ENCODE measurements at places on chromosomes 1 and 21. TPM values are rescaled to one million over a fixed set of nuclear protein-coding genes. Genes with fewer than 3 reads are reported as not detected.

Gene NBPF12
- total RNA-seq: 26.4 TPM

Gene MPL
- total RNA-seq: not detected

- H3K36me3 ChIP-seq: no peaks in the 10 kb centered on the region
- no peaks in the 10 kb centered on the region for H3K4me1 ChIP-seq
- H3K4me3 ChIP-seq: no peak overlapping the region
- no peak for DNase-seq
- H3K27me3 ChIP-seq: peaks cover 8% of the 10 kb centered on the region
- no peak overlapping the region for H3K27ac ChIP-seq
Measured at GRCh38 chr1:165467706-165468105, 22.8 kb upstream of the RXRG start.

DNA sequence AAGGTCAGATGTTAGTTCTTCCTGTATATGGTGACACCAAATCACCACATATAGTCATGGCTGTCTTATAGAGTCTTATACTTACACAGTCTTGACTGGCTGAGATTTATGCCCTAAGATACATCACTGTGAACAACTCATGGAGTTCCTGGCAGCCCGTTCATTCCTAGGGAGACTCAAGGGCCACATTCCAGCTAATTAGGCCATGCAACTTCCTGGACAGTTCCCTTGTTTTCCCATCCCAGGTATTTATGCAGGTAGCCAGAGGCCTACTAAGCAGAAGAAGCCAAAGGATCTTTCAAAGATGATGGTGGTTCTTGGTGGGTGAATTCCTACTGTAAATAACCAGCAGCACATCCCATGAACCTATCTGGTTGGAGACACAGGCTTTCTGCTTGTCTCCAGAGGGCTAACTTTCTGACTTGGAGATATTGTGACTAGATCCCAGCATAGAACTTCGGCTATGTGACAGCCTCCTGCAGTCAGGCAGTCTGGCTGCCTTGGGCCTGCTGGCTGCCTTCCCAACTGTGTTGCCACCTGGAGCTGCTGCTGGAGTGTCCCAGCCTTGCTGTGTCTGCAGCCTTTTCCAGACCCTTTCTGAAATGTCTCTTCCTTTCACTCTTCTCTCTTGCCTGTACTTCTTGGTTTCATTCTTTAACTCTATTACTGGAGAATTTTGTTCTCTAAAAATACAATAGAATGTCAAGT, 283.8 kb downstream of the CACNA1E start:
- no peak for DNase-seq
- no peaks in the 10 kb centered on the region for H3K4me1 ChIP-seq
- H3K27ac ChIP-seq: no peak overlapping the region
- H3K27me3 ChIP-seq: no peaks in the 10 kb centered on the region
- H3K36me3 ChIP-seq: no peaks in the 10 kb centered on the region

- H3K4me1 ChIP-seq: no peaks in the 10 kb centered on the region
- no peaks in the 10 kb centered on the region for H3K27me3 ChIP-seq
- no peaks in the 10 kb centered on the region for H3K36me3 ChIP-seq
- DNase-seq: no peak
Measured at GRCh38 chr1:214843281-214843680, 239.3 kb upstream of the KCNK2 start.

Gene SLC35F3
- total RNA-seq: not detected

DNA sequence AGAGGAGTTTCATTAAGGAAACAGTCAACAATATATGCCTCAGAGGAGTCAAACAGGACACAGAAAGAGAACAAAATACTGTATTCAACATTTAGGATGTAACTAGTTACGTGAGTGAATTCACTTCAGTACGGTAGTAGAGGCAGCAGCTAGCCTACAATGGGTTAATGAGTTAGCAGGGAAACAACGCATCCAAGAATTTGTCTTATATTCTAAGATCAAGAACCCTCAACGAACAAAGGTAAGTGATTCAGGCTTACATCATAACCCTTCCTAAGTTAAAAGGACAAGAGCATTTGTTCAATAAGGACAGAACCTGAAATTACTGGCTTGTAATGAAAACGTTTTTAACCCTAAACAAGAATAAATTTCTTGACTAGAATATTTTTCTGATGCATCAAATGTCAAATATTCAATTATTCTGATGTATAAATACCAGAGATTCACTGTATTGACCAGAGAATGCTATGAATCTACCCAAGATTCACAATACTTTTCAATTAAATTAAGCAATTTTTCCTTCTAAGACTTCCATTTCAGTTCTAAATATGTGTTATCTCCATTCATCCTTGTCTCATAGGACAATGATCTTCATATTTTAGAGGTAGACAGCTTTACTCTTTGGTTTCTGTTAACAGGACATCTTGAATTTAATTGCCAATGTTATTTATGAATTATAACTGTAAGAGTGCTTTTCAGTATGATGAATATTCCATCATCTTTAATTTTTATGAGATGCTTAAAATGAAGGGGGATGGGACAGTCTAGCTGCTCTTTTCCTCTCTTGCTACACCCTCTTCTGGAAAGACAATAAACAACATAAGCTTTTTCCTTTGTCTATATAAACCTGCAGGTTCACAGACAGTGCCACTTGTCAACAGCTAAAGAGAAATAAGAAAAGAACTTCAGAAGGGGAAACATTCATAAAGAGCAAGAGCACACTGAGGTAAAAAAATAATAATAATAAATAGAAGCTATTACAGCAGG, 209.5 kb downstream of the SMYD3 start:
- H3K4me1 ChIP-seq: no peaks in the 10 kb centered on the region
- DNase-seq: no peak

DNA sequence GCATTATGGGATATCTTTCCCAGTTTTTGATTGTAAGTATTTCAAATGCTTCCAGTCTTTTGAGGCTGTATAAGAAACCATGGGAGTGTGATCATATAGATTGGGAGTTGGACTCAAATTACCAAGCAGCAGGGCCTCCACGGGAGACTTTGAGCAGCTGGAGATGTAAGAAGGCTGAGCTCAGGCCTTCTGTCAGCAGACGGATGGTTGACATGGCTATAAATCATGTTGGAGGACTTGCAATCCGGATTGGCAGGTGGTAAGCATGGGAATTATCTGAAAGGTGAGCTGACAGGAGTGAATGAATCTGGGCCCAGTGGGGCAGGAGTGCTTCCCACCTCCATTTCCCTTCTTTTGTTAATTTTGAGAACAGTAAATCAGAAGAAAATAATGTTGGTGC, 83.2 kb upstream of the PPM1J start:
- no peak for DNase-seq
- H3K27ac ChIP-seq: no peak overlapping the region
- no peaks in the 10 kb centered on the region for H3K36me3 ChIP-seq
- no peak overlapping the region for H3K4me3 ChIP-seq
- H3K27me3 ChIP-seq: no peaks in the 10 kb centered on the region

- no peaks in the 10 kb centered on the region for H3K27me3 ChIP-seq
- DNase-seq: no peak
- no peak overlapping the region for H3K4me3 ChIP-seq
Measured at GRCh38 chr1:185159966-185160365, 3.0 kb downstream of the SWT1 start.

Gene CEP170
- 38.2 TPM for total RNA-seq

DNA sequence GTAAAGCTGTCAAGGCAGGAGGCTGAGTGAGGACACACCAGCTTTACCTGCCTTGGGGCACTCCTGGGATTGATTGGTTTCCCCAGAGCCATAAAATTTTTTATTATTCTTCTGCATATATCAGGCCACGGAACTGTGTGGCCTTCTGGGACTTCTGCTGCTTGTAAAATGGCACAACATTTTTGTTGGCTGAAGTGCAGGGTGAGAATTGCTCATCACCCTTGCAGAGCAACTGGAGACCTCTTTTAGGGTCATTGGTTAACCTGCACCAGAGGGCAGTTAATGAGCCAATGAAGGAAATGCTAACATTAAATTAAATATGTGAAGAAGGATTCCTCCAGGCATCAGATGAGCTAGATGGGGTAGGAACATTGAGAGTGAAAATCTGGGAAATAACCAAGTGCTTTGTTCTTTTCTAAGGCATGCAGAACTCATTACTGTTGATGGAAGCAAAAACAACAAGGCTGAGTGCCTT, 87.7 kb downstream of the LTN1 start:
- no peaks in the 10 kb centered on the region for H3K4me1 ChIP-seq
- H3K4me3 ChIP-seq: no peak overlapping the region
- H3K27ac ChIP-seq: no peak overlapping the region

GRCh38 chr1:244654108-244655038, 1.4 kb downstream of the DESI2 start:
- no peak overlapping the region for H3K27ac ChIP-seq
- peaks cover 23% of the 10 kb centered on the region for H3K4me1 ChIP-seq
- no peaks in the 10 kb centered on the region for H3K27me3 ChIP-seq
- peak overlapping the region; percentile 80 for H3K4me3 ChIP-seq
- H3K36me3 ChIP-seq: peaks cover 18% of the 10 kb centered on the region

Gene PTGER3
- total RNA-seq: not detected

DNA sequence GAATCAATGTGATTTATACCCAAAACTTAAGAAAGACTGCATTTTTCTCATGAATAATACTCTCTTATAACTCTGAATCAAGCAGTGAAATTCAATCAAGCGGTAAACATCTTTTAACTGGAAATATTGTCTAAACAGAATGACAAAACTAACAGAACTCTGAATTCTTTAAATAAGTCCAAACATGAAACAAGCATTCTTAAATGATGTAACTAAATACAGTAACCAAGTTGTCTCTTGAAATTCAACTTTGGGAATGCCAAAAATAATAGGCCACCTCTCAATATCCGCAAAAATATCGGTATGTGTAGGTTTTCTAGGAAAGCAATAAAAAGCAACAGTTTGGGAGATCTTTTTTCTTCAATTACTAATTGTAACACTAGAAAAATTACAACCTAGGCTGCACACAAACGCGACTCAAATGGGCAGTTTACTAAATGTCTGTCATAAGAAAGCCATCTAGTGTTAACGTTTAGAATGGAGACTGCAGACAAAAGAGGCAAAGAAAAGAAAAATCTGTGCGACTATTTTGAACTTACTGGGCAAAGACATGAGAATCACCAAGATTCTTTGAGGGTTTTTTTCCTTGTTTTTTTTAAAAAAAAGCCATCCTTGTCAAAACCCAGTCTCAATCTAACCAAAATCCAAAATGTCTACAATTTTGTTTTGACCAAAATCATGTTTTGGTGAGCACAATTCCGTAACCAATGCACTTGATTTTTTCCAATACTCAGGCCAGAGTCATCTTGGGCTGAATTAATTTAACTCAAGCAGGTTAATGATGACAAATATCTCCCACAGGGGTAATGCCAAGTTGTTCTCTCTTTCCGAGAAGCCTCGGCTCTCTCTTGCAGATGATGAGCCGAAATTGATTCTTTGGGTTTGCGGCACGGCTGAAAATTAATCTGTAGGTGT, 1.3 kb downstream of the SIPA1L2 start:
- no peaks in the 10 kb centered on the region for H3K36me3 ChIP-seq
- peak overlapping the region; percentile 52 for H3K4me3 ChIP-seq
- H3K27me3 ChIP-seq: peaks cover 6% of the 10 kb centered on the region
- no peak for DNase-seq
- H3K4me1 ChIP-seq: peaks cover 18% of the 10 kb centered on the region
- no peak overlapping the region for H3K27ac ChIP-seq

Gene KRTAP10-9
- total RNA-seq: not detected

DNA sequence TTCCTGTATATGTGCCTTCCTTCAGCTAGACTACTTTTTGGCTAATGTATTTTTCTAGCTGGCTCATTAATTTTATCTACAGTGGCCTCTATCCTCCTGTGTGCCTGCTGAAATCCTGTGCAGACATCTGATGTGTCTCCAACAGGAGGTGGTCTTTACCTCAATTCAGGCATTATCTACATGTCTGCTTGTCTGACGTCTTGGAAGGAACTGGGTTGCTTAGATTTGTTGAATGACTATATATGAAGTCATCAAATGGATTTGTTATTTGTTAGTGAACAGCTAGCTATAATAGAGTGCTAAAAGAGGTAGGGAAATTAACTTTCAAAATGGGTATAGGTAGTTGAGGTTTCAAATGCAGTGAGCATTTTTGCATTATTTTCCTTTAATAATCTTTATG, 6.7 kb downstream of the RPL5 start:
- peaks cover 28% of the 10 kb centered on the region for H3K4me1 ChIP-seq
- H3K27me3 ChIP-seq: no peaks in the 10 kb centered on the region
- peaks cover 100% of the 10 kb centered on the region for H3K36me3 ChIP-seq
- no peak for DNase-seq
- H3K4me3 ChIP-seq: no peak overlapping the region

DNA sequence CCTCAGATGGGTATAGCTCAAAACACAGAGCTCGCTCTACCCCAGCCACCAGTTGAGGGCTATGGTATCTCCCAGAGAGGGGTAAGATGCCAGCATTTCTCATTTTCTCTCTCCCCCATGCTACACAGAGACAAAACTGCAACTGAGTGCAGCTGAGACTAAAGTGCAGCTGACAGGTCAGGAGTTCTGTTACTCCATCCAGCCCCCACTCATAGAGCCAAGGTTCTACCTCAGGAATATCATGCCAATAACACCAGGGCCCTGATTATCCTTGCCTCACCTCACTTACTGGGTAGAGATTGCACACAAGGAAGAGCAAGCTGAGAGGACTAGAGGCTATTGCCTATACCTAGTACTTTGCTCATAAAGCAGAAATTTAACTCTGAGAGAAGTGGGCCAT, 34.6 kb downstream of the DPYD start:
- DNase-seq: no peak
- no peak overlapping the region for H3K4me3 ChIP-seq
- H3K27me3 ChIP-seq: no peaks in the 10 kb centered on the region

Gene TGFB2
- 0.11 TPM for total RNA-seq

- no peak overlapping the region for H3K27ac ChIP-seq
- H3K36me3 ChIP-seq: no peaks in the 10 kb centered on the region
- H3K4me3 ChIP-seq: no peak overlapping the region
- H3K4me1 ChIP-seq: no peaks in the 10 kb centered on the region
Measured at GRCh38 chr1:67700692-67701410, 15.8 kb downstream of the GADD45A start.

DNA sequence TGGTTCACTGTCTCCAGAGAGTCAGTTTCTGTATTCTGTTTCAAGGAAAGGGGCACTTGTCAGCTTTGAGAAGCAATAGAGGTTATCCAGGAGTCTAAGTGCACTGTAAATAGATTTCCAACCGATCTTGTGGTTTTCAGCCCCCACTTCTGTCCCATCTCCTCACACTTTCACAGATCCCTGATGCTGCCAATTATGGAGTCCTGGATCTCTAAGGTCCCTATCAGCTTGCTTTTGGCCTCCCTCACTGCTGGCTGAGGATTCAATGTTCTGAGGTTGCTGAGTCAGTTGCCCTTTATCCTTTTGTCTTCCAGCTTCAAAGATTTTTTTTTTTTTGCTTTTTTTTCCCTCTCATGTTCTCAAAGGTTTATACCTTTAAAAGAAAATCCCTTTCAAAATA, 98.4 kb downstream of the DIRAS3 start:
- H3K27me3 ChIP-seq: no peaks in the 10 kb centered on the region
- H3K4me1 ChIP-seq: no peaks in the 10 kb centered on the region
- no peak overlapping the region for H3K27ac ChIP-seq

Gene OR10Z1
- total RNA-seq: not detected

Gene PLXNA2
- total RNA-seq: 0.77 TPM

GRCh38 chr1:96313216-96313615, 408.4 kb upstream of the PTBP2 start:
- no peak for DNase-seq
- no peak overlapping the region for H3K4me3 ChIP-seq
- H3K27me3 ChIP-seq: no peaks in the 10 kb centered on the region
- H3K36me3 ChIP-seq: no peaks in the 10 kb centered on the region
- no peaks in the 10 kb centered on the region for H3K4me1 ChIP-seq
